ENCODE measurements at places on chromosomes 12 and 14. TPM values are rescaled to one million over a fixed set of nuclear protein-coding genes. Genes with fewer than 3 reads are reported as not detected.

NOVA1 gene
- total RNA-seq, result not detected

EPS8 gene
- total RNA-seq, result 2.4 TPM

ESPL1 gene
- 125 TPM for total RNA-seq

TMED10 gene
- total RNA-seq, result 213 TPM

TMEM132D gene
- not detected for total RNA-seq

C12orf60 gene
- total RNA-seq, result 1.3 TPM

C12orf54 gene
- total RNA-seq, result not detected

C12orf56 gene
- total RNA-seq, result not detected

All from activated CD4-positive, alpha-beta T cell treated with anti-CD3 and anti-CD28 coated beads, Interleukin-2, amount 10 ng/mL, durations not matched to agents 7 days and 5 days (primary cell).